CD4-positive, alpha-beta T cell treated with Interleukin-21 for 1 hour (primary cell): ENCODE measurements at places on chromosomes 7 and 10.

DNA sequence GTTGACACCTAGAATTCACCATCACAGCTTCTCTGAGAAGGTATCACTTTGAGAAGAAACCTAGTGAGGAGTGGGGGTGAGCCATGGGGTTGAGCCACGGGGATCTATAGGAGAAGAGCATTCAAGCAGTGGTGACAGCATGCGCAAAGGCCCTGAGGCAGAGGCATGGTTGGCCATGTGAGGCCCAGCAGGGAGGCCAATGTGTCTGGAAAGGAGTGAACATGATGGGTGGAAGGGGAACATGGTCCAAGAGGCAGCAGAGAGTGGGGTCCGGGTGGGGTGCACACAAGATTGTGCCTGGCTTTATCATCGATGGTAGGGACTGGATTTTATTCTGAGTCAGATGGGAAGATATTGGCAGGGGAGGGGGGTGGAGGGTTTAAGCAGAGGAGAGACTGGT, 36.0 kb upstream of the LEP start:
- no peak for DNase-seq

- no peak for DNase-seq
Observed at GRCh38 chr10:1107679-1108078, 51.5 kb downstream of the WDR37 start.

GRCh38 chr7:73577627-73578341, 595 bp downstream of the TBL2 start:
- DNase-seq, result no peak

DNA sequence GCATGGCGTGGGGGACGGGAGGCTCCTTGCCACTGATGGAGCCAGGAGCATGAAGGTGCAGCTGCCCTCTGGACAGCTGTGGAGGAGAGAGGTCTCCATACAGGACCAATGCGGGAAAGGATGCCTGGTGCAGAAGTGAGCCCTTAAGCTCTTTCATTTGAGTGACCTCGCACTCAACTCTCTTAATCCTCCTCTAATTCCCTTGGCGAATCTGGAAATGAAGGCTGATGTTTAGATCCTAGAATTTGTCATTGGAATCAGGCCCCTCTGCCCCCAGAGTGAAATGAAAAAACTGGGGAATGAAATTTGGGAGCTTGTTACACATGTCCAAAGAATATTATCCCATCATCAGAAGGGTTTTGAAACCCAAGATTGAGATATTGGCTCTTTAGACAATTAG, 639.5 kb downstream of the LRMDA start:
- no peak for DNase-seq

DNA sequence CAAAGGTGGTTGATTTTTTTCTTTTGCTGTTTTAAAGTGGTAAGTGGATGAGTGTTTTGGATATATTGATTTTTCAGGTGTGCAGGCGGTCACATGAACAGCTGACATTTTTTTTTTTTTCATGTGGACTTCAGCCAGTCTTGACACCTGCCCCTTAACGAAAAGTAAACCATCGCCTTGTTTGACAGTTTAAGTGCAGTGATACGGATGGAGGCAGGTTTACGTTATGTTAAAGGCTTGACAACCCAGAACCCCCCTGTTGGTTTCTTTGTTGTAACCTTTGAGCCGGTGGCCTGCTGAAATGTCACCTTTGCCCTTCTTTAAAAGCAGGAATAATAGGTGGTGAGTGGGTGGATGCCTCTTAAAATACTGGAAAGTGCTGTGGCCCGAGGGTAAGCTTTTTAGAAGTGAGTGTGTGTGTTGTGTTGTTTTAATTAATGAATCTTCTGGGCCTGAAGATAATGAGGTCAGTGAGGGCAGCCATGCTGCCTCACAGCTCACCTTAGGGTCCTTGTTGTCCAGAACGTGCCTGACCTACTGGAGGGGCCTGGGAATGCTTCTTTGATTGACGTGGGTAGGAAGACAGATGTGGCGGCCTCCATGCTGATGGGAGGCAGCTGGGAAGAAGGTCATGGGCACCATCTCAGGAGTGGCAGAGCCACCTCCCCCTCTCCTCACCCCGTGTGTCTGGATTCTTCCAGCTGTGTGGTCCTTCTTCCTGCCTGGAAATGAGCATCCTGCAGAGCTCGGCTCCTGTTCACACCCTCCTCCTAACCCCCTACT, 69.8 kb downstream of the TCF7L2 start:
- no peak for DNase-seq

- DNase-seq, result peak; percentile 31
Observed at GRCh38 chr10:114808982-114809381, 12.6 kb upstream of the FHIP2A start.

GRCh38 chr7:17520941-17521340, 222.5 kb downstream of the AHR start:
- DNase-seq, result no peak

- DNase-seq, result no peak
Observed at GRCh38 chr10:129896860-129897200, 67.2 kb downstream of the EBF3 start.

GRCh38 chr10:119917777-119918176, 25.2 kb downstream of the SEC23IP start:
- no peak for DNase-seq

GRCh38 chr7:84251277-84251781, 56.7 kb upstream of the SEMA3A start:
- no peak for DNase-seq

DNA sequence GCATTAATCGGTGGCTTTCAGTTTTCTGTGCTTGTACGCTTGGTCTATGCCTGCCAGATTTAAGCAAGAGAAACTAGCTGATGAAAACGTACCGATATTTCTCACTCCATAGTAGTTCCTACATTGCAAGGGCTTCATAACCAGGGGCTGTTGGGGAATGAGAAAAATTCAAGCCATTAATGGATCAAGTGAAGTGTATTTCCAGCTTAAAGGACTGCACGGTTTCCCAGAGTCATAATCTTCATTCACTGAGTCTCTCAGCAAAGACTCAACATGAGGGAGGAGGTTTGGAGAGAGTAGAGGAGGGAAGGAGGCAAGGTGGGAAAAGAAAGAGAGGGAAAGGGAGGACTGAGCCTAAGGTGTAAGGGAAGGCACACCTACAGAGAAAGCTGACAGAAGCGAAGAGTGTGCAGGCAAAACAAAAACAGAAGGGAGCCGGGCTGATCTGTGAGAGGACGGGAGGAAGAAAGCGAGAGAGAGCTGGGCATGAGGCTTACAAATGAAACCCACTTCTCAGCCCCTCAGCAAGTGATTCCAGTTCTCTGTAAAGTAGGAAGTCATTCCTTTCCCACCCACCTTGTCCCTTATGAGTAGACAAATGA, 625 bp downstream of the GIMAP2 start:
- peak; percentile 37 for DNase-seq

- no peak for DNase-seq
Observed at GRCh38 chr7:148720472-148720871, 21.8 kb downstream of the CUL1 start.

DNA sequence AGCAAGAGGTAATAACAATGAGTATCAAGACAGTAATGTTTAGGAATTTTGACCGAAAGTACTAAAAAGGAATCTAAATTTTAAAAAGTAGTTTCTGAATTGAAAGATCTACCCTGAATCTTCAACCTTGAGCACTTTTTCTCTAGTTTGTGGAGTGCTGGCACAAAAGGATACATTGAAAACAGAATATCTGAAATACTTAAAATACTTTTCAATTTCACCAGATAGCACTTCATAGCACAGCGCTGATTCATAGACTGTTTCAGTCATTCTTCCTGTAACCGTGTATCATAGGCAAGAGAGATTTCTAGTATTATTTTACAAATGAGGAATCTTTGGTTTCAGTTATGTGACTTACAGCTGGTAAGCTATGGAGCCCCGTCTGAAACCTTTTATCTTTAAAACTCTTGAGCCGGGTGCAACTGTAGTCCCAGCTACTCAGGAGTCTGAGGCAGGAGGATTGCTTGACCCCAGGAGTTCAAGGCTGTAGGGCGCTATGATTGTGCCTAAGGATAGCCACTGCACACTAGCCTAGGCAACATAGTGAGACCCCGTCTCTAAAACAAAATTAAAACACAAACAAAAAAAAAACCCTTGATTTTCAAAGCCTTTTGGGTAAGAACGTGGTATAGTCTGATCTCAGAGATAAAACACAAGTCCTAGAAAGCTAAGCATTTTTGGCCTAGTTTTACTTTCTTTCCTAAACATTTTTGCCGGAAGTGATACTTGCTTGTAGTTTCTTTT, 35.1 kb downstream of the FHIP2A start:
- DNase-seq, result peak; percentile 13

- DNase-seq, result no peak
Observed at GRCh38 chr10:9811601-9812000, 1206.1 kb upstream of the CELF2 start.

DNA sequence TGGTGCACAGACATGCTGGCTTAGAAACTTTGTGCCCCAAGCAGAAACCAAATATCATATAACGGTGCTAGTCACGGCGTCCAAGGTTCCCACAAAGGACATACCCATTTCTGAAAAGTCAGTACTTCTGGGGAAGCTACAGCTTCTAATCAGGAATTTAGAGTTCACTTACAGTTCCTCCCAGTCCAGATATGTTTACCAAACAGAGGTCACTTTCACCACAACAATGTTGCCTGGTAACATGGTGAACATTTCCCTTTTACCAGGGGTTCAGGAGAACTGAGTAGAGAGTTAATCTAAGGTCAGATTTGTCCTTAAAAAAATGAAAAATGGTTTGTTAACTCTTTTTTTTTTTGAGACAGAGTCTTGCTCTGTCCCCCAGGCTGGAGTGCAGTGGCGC, 265.9 kb upstream of the MKLN1 start:
- no peak for DNase-seq

- DNase-seq, result no peak
Observed at GRCh38 chr10:75407713-75408508, 6.3 kb upstream of the ZNF503 start.

DNA sequence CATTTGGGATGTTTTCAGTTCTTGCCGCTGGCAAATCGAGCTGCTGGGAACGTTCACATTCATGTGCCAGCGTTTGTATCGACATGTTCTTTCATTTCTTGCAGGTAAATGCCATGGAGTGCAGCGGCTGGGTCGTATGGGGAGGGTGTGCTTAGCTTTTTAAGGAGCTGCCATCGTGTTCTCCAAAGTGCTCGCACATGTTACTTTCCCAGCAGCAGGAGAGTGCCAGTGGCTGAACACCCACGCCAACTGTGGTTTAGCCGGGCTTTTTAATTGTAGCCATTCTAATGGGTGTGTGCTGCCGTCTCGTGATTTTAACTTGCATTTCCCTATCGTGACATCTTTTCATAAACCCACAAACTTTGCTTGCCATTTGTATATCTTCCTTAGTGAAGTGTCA, 11.6 kb upstream of the BNIP3 start:
- no peak for DNase-seq

DNA sequence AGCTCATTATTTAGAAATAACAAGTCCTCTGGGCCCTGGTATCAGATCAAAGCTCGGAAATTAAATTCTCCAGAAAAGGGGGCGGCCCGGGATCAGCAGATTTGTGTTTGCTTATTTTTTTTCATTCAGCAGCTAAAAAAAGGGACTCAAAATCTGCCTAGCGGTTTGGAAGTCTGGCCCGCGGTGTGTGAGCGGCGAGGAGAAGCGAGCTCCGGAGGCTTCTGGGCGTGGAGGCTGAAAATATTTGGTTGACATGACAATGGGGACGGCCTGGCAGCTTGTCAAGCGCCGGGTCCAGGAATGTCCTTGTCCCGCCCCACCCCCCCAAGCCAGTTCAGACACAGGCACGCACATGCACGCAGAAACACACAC, 43.4 kb downstream of the FOXL3 start:
- DNase-seq, result no peak

- no peak for DNase-seq
Observed at GRCh38 chr10:20971901-20972300, 74.8 kb upstream of the NEBL start.

- no peak for DNase-seq
Observed at GRCh38 chr7:80703272-80703671, 64.8 kb downstream of the CD36 start.

DNA sequence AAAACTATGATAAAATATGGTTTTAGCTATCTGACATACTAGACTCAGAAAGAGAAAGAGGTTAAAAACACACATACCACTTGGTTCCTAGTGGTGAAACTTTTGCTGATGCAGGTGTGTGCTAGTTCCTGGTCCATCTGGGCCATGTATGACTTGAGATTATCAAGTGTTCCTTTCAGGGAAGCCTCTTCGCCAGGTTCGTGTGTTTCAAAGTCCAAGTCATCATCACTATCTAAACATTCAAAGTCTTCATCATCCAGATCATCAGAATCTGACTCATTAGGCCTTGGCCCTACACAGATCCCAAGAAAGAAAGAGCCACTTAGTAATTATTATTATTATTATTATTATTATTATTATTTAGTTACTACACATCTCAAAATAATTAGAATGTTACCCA, 26.4 kb downstream of the NUDT13 start:
- DNase-seq, result no peak
